Fibroblast of skin of back (primary cell): ENCODE measurements at places on chromosomes 6 and 20.

DNA sequence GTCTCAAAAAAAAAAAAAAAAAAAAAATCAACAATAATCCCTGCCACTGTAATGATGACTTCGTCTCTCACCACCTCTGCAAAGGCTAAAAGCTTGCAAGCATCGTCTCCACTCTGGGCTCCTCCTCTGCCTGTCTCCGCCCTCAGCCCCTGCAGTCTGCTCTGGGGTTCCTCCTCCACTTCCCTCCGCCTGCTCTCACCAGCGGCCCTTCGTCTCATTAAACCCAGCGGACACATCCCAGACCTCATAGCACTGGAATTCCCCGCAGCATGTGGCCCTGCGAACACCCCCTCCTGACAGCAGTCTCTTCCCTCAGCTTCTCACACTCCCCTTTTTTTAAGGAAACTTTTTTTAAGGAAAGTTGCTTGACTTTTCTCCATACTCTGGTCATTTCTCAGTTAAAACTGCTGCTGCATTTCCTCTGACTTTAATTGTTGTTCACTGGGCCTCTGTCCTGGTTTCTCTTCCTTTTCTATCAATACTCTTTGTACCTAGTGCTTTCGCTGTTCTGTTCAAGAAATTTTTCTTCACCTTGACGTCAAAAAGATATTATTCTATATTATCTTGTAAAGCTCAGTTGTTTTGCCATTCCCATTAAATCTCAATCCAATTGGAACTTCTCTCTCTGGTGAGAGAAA lies 70.9 kb upstream of the PLEKHG1 start:
- peak; percentile 72 for DNase-seq

- no peak for DNase-seq
Measured at GRCh38 chr6:8315154-8315553, 120.2 kb downstream of the SLC35B3 start.

DNA sequence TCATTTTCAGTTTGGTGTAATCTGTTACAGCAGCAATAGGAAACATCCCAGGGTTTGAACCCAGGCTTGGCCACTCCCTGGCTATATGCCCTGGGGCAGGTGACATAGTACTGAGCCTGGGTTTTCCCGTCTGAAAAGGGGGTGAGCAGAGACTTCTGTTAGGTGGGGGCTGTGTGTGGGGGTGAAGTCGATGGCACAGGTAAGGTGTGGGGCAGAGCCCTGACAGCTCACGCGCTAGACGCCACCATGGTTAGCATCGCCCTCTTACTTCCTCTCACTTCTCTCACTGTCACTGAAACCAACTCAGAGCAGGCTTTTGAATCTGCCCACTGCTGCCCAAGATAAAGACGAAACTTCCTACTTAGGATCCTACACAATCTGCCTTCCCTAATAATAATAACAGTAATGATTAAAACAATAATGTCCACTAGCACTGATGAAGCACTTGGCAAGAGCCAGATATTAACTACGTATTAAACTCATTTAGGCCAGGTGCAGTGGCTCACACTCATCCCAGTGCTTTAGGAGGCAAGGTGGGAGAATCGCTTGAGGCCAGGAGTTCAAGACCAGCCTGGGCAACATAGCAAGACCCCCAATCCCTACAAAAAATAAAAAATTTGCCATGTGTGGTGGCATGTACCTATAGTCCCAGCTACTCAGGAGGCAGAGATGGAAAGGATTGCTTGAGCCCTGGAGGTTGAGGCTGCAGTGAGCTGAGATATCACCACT lies 117.9 kb upstream of the PTPN1 start:
- no peak for DNase-seq

DNA sequence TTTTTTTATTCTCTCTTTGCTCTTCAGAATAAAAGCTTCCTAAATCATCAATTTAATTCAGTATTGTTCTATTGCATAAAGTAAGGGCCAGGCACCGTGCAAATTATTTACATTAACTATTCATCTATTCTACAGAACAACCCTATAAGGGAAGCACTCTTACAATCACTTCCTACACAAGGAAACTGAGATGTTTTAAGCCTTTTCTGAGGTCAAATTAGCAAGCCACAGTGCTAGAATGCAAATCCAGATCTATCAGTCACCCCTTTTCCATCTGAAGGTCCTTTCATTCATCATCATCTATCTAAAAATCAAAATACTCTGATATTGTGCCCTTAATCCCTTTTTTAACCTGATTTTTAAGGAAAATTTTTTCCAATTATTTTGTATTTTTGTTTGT lies 31.2 kb downstream of the FRK start:
- no peak for DNase-seq

DNA sequence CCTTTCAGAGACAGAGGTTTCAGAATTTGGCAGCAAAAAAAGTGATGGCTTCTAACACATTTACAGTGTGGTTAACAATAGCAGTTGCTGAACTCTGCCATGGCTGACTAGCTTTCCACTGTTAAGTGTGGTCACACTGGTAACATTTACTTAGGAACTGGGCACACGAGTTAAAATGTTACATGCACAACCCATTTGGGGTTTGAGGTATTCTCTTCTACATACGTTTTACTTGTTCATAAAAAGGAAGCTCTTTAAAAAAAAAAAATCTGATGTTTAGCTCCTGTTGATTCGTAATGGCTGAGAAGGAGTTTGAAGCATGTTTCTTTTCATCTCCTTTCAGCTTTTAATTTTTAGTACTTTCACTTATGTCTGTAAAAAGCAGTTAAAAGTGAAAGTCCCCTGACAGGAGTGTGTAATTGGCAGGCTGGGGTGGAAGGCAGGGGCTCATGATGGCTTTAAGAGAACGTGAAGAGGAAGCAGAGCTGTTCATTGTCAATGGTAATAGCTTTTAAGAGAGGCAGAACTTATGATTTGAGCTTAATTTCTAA lies 245.9 kb downstream of the FARS2 start:
- DNase-seq: no peak

DNA sequence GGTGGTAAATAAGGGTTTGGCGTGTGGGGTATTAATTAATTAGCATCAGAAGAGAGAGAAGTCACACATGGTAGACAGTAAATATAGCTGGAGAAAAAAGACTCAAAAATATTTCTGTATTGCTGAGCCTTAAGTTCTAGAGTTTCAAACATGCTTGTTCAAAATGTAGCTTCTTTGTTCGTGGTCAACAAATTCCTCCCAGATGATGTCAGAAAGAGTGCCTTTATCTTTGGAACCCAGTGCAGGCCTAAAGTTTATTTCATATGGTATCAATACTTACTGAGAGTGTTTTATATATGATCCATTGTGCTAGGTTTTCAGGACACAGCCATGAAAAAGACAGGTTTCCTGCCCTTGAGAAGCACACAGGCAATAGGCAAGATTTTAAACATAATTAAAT lies 18.3 kb downstream of the MARCKS start:
- DNase-seq: peak; percentile 83

GRCh38 chr20:11083841-11084240 lies 410.0 kb upstream of the JAG1 start:
- no peak for DNase-seq

- no peak for DNase-seq
Measured at GRCh38 chr6:79373880-79374279, 139.4 kb upstream of the HMGN3 start.

- no peak for DNase-seq
Measured at GRCh38 chr6:47733879-47734558, 35.6 kb downstream of the ADGRF4 start.

GRCh38 chr6:166366921-166367320 lies 15.8 kb downstream of the MPC1 start:
- DNase-seq: peak; percentile 4

DNA sequence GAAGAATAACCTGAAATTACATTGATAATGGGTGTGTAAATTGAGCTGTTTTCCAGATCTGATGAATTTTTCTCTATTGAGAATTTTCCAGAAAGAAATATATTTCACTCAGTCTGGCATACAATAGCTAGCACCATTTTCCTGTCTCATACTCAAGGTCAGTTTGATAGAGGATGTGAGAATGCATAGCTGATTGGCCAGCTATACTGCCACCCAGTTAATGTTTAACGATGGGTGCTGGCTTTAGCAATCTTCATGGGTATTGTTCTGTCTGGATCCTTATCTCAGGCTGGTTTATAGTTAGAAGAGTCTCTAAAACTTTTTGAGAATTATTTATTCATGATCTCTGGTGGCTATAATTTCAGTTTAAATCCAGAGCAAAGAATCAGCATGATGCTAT lies 147.4 kb downstream of the HDGFL1 start:
- no peak for DNase-seq

- peak; percentile 2 for DNase-seq
Measured at GRCh38 chr6:23316131-23316530, 746.8 kb downstream of the HDGFL1 start.

DNA sequence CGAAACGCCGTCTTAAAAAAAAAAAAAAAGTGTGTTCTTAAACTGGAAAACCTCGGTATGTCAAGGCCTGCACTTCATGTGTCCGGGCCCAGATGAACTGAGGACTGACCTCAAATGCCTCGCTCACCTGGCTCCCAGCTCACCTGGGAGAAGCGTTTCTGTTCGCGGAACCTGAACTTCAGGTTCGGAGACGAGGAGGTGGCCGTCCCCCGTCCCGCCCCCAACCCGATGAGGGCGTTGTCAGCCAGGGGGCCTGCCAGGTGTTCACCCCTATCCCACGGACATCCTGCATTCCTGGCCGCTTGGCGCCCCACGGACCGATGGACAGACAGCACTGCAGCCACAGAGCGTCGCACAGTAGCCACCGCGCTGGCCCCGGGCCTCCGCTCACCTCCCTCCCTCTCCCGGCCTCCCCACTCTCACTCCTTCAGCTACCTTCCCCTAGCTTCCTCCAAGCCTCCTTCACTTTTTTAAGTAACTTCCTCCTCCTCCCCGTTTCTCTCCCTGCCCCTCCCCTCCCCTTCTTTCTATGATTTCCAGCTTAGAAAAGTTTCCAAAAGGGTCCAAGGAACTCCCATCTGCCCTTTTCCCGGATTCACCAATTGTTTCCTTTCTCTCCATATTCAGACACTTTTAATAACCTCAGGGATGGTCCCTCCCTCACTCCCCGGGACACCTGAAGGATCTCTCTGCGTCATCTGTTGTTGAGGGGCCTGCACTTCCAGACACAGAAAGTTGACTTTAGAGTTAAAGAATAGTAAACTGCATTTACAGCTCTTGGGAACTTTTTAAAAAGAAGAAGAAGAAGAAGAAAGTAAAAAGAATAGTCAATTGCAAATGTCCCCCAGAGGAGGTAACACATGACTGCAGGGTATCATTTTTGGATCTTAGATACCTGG lies 22.7 kb upstream of the MCM3 start:
- DNase-seq: no peak

DNA sequence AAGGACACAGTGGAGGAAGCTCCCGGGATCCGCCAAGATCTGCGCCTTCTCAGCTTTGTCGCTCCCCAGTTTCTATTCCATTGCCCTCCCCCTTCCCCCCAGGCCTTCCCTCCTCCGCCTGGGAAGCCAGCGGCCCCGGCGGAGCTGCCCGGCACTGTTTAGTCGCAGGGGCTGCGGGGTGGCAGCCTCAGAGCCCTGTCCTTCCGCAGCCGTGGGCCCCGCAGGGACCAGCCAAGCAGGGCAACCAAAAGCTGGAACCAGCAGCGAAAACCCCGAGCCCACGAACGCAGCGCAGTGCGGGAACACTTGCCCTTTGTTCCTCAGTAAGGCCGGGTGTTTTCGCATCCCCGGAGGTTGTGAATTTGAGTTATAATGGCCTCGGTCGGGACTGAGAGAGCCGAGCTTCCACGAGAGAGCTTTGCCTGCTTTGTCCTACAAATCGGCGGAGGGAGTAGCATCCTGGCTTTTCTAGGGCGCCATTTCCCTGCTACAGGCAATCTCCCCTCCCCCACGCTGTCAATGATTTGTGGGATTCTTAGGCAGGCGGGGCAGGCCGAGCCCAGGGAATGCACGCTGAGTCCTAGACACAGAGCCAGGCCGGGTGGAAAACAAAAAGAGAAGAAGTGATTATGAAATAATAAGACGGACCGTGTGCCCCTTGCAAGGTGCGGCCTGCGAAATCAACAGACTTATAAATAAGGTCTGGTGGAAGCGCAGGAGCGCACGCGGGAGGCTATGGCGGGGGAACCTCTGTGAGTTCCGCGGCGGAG lies 4.0 kb upstream of the TUBB2B start:
- DNase-seq: peak; percentile 74

DNA sequence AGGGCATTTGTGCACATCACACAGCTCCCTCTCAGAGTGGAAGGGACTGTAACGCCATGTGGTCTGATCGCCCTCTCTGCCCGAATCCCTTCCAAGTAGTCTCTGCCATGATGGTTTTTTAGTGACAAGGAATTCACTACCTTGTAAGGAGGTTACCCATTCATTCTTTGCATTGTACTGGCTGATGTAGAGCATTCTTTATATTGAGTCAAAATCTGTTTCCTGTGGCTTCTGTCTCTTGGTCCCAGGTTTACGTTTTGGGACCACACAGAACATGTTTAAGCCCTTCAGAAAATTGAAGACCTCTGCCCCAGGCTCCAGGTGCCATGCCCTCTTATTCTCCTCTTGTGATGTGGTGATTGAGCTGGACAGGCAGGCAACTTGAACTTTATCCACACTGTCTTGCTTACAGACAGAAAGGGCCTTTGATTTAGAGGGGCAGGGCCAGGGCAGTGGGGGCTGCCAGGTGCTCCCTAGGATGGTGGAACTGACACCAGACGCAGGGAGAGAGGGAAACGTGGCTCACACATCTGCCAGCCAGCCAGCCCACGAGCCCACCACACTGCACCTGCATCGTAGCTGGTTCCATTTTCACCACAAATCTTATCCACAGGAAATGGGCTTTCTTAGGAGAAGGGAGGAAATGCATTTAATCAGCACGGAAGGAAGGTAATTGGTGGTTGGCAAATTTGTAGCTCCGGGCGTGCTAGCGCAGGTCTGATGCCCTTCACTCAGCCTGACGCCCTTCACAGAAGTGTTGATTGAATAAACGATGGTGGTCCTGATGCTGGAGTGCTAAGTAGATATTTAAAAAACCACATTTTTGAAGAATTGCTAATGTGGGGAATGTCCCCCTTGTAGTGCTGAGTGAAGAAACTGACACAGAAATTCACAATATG lies 78.2 kb downstream of the TCP11 start:
- no peak for DNase-seq

DNA sequence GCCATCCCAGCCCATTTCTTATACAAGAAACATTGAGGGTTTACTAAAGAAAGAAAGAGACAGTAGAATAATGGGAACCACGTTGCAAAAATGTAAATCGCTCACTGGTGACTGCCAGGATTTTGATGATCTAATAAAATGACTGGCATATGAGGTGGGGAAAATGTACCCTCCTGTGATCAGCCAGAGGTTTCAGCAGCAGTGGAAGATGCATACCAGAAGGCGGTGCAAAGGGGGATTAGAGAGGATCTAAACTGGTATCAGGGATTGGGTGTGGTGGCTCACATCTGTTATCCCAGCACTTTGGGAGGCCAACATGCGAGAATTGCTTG lies 60.8 kb upstream of the DDR1 start:
- DNase-seq: peak; percentile 33

GRCh38 chr6:34940030-34940434 lies 51.0 kb downstream of the ANKS1A start:
- DNase-seq: no peak

GRCh38 chr6:130981409-130981808 lies 81.6 kb downstream of the EPB41L2 start:
- DNase-seq: no peak
